ENCODE measurements at places on chromosomes 4 and X. TPM values are rescaled to one million over a fixed set of nuclear protein-coding genes. Genes with fewer than 3 reads are reported as not detected.

The NXF2 gene
- total RNA-seq, result 2.0 TPM

The VBP1 gene
- 61.8 TPM for total RNA-seq

The PNMA6A gene
- total RNA-seq, result 0.08 TPM

The HPF1 gene
- total RNA-seq, result 13.4 TPM

The TMEM187 gene
- 2.9 TPM for total RNA-seq

The MSANTD1 gene
- 0.80 TPM for total RNA-seq

The WWC2 gene
- total RNA-seq, result 21.4 TPM

The HS3ST1 gene
- total RNA-seq, result 8.9 TPM

The CC2D2A gene
- 18.5 TPM for total RNA-seq

The RNF175 gene
- 1.1 TPM for total RNA-seq

The RHOXF2B gene
- not detected for total RNA-seq

The SERPINA7 gene
- not detected for total RNA-seq

The ARMCX1 gene
- not detected for total RNA-seq

The LRP2BP gene
- total RNA-seq, result 0.24 TPM

The GABRQ gene
- not detected for total RNA-seq

The HPSE gene
- 2.7 TPM for total RNA-seq

The P2RY4 gene
- not detected for total RNA-seq

The MOB1B gene
- 5.6 TPM for total RNA-seq

The FOXR2 gene
- 11.8 TPM for total RNA-seq

The CD40LG gene
- total RNA-seq, result not detected

The SPANXN4 gene
- not detected for total RNA-seq

The HTR2C gene
- not detected for total RNA-seq

The PF4V1 gene
- not detected for total RNA-seq

The HPGDS gene
- not detected for total RNA-seq

The NUP62CL gene
- not detected for total RNA-seq

The TMEM184C gene
- 16.4 TPM for total RNA-seq

The S100G gene
- not detected for total RNA-seq

The SLC38A5 gene
- not detected for total RNA-seq

The LAGE3 gene
- total RNA-seq, result 38.9 TPM

The ALAS2 gene
- total RNA-seq, result not detected

The BRS3 gene
- total RNA-seq, result not detected

The RTL5 gene
- total RNA-seq, result 0.27 TPM

The SLC7A11 gene
- 34.1 TPM for total RNA-seq

The TRPC3 gene
- total RNA-seq, result 1.4 TPM

The CLNK gene
- total RNA-seq, result not detected

The INPP4B gene
- 68.8 TPM for total RNA-seq

The GPAT3 gene
- total RNA-seq, result 117 TPM

The FRAS1 gene
- 1.4 TPM for total RNA-seq

The PRSS12 gene
- 23.1 TPM for total RNA-seq

The PASD1 gene
- 0.05 TPM for total RNA-seq

The SPARCL1 gene
- total RNA-seq, result not detected

The MAGEB2 gene
- total RNA-seq, result 0.15 TPM

The FATE1 gene
- total RNA-seq, result not detected

The CXCL8 gene
- total RNA-seq, result 34.0 TPM

The CSAG2 gene
- total RNA-seq, result not detected

The TMEM154 gene
- 3.1 TPM for total RNA-seq

The RIBC1 gene
- total RNA-seq, result 3.1 TPM

The SMIM31 gene
- not detected for total RNA-seq
